ENCODE measurements at places on chromosomes 4 and X.

GRCh38 chr4:77015390-77015789, 60.4 kb downstream of the CCNI start:
- no peak for DNase-seq

DNA sequence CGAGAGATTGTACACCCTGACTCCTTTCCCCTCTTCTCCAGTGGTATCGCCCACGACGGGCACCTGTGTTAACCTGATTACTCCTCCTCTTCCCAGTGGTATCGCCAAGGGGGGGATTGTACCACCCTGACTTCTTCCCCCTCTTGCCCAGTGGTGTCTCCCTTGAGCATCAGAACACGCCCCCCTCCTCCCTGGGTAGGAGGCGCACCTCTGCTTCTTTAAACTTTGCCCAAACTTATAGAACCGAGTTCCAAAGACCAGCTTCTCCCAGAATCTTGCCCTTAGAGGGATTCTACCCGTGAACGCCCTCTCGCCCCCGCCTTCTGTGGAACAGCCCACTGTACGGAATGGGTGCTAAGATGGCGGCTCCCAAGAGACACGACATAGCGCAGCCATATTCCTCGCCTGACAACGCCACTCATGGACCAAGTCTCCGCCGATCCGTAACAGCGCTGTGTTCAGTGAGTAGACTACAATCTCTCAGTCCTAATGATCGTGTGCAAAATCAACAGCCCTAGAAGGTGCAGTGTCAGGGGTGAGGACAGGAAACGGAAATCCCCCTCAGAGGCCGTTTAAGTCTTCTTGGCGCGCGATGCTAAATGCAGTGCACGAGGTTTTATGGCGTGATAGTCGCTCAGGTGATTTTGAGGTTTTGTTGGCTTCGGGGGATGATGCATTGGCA, 4.2 kb upstream of the ZNF157 start:
- DNase-seq = peak; percentile 33

- no peak for DNase-seq
Observed at GRCh38 chrX:139739138-139739537, 31.2 kb upstream of the MCF2 start.

- DNase-seq = no peak
Observed at GRCh38 chr4:82903737-82904136, 3.2 kb downstream of the THAP9 start.

GRCh38 chrX:48461830-48462229, 8.2 kb downstream of the SLC38A5 start:
- DNase-seq = no peak

- DNase-seq = no peak
Observed at GRCh38 chr4:3062471-3062870, 11.9 kb downstream of the HTT-AS start.

DNA sequence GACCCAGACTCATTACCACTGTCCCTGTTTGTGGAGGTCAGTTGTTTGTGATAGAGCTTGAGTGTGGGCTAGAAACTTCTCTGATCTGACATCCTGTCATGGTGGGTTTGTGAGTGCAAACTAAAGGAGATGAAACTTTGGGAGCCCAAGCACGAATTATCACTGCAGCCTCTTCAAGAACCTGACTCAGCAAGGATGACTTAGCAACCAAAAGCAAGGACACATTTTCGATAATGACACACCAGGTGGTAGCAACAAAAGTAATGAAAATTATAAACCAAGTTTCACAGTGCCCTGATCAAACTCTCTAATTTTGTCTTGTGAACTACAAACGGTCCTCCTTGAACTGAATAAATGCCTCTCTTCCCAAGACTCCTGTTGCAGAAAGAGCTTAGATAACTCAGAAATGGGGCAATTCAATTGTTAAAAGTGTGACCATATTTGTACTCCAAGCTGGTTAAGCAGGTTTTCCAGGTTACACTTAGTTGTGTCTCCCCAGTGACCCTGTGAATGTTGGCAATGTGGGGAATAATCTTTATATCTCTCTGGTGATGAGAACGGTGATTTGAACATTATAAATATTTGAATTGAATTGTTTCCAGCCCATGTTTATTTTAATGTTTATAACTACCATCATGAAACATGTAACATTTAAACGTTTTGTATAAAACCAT, 52.6 kb upstream of the ATP8A1 start:
- no peak for DNase-seq

GRCh38 chrX:16119353-16120220, 3.8 kb upstream of the GRPR start:
- no peak for DNase-seq

- DNase-seq = no peak
Observed at GRCh38 chrX:72254816-72255215, 16.0 kb upstream of the ERCC6L start.

DNA sequence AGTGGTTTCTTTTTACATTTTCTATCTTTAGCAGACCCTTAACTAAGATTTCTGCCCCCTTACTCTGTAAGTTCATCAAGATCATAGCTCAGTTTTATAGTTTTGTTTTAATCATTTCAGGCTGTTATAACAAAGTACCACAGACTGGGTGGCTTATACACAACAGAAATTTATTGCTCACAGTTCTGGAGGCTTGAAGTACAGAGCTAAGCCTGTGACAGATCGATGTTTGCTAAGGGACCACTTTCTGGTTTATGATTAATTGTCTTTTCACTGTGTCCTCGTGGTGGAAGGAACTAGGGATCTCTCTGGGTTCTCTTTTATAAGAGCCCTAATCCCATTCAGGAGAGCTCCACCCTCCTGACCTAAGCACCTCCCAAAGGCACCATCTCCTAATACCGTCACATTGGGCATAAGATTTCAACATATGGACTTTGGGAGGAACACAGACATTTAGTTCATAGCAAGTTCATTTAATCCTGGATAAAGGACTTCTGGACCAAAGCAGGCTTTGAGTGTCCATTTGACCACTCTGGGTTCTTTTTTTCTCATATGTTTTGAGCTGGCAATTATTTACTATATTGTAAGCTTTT, 137.0 kb upstream of the IL15 start:
- DNase-seq = no peak

GRCh38 chrX:69082055-69082752, 83.0 kb downstream of the PJA1 start:
- no peak for DNase-seq
